Cortex of kidney (tissue), 1 donor: ENCODE measurements at places on chromosomes 5 and 9.

DNA sequence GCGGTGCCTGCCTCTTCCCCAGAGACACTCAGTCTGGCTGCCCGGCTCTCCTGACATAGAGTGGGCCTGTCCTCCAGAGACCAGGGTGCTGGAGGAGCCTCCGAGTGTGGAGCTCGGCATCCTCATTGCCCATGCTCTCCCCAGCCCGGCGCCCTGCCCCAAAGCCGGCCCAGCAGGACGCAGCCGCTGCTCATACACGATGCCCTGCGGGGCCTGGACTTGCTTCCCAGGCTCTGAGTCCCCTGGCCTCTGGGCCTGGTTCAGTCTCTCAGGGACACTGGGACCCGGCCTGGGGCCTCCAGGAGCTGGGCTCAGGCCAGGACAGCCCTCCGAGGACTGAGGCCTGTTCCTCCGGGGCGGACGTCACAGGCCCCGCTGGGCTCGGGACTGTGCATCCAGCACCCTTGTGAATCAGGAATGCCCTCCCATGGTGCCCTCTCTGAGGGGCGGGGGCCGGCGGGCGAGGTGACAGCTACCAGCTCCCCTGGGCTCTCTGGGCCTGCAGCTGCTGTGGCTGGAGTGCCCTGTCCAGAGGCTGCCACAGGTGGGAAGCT lies 23.2 kb downstream of the TPPP start:
- no peak for DNase-seq

DNA sequence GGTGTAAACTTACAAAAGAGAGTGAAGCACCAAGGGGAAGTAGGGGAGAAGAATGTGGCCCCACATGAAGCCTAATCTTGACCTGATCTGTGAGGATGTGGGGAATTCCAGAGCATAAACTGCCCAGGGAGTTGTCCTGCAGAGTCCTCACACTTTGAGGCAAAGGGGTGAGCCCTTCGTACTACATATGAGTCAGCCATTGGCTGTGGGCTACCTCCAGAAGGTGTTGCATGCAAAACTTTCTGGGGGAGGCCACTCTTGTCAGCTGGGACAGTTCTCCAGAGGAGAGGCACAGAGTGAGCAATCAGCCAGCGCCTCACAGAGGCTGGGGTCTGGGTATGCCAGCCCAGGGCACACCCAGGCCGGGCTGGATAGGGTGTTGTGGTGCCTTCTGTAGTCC lies 98.1 kb upstream of the NMUR2 start:
- no peak for DNase-seq

DNA sequence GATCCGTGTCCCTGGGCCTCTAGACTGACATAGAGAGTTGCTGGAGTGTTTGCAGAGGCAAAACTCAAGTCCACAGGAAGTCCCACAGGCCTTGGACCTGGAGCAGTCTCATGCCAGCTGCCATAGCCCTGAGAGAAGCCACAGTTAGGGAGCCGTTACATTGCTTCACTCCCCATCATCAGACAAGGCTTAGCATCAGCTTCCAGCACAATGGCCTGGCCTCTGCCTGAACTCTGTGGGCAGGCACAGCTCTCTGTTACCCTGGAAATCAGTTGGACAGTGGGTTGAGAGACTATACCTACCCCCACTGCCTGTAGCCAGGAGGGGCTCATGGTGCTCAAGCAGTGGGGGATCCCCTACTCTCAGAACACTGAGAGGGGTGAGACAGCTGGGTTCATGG lies 16.2 kb upstream of the C9orf72 start:
- no peak for DNase-seq

DNA sequence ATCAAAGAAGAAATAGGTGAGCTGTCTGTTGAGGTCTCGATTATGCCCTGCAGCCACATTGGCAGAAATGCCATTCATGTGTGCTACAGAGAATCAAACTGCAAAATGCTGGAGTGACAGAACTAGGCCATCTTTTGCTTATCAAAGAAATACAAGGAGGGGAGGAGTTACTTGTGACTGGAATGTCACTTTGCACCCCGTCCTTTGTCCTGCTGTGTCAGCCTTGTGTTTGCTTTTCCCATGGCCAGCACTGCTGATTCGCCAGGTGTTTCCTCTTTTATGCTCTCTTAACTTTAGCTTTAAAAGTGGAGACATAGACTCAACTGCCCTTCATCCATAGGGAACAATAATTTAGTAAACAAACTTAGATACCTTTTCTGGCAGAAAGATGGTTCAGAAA lies 54.3 kb downstream of the SLC46A2 start:
- DNase-seq: no peak

DNA sequence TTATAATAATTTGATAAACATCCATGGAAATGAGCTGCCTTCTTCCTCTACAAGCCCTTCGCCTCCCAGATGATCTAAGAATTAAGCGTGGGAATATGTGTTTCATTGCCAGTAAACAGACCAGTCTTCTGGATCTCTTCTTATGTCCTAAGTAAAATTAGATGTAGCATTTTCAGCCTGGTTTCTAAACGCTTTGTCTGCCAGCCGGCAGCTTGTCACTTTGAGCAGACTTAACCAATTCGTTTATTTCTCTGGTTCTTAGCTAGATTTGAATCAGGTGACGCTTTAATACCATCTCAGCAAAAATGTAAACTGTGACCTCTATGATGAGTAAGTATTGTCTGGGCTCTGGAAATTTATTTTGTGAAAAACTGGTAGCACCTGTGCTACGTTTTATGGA lies 380.6 kb upstream of the NUDT12 start:
- DNase-seq: no peak

- DNase-seq: no peak
Measured at GRCh38 chr5:88769165-88769564, 113.8 kb downstream of the MEF2C start.

DNA sequence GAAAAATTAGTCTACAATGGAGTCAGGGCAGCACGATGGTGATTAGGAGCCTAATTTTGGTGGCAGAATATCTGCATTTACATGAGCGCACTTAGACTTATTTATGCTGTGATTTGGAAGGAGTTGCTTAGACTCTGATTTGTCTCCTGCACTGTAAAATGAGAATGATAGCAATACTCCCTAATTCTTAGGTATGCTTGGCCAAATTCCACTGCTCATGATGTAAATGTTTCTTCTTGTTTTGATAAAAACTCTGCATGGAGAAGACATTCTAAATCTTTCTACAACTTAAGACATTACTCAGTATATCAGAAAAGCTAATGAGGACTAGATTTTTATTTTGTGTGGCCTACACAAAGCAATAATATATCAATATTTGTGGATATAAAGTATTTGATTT lies 205.4 kb downstream of the CDH18 start:
- no peak for DNase-seq

GRCh38 chr5:68086857-68087256 lies 128.7 kb upstream of the PIK3R1 start:
- DNase-seq: no peak

DNA sequence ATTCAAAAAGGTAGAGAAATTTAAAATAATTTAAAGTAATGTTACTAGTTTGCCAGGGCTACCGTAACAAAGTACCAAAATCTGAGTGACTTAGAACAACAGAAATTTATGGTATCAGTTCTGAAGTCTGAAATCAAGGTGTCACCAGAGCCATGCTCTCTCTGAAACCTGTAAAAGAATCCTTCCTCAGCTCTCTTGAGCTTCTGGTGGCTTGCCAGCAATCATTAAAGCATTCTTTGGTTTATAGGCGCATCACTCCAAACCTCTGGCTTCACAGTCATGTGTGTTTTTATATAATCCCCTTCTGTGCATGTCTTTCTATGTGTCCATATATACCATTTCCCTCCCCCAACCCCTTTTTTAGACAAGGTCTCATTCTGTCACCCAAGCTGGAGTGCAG lies 220.3 kb downstream of the COX7C start:
- no peak for DNase-seq

- no peak for DNase-seq
Measured at GRCh38 chr5:39470811-39471210, 46.0 kb upstream of the DAB2 start.

DNA sequence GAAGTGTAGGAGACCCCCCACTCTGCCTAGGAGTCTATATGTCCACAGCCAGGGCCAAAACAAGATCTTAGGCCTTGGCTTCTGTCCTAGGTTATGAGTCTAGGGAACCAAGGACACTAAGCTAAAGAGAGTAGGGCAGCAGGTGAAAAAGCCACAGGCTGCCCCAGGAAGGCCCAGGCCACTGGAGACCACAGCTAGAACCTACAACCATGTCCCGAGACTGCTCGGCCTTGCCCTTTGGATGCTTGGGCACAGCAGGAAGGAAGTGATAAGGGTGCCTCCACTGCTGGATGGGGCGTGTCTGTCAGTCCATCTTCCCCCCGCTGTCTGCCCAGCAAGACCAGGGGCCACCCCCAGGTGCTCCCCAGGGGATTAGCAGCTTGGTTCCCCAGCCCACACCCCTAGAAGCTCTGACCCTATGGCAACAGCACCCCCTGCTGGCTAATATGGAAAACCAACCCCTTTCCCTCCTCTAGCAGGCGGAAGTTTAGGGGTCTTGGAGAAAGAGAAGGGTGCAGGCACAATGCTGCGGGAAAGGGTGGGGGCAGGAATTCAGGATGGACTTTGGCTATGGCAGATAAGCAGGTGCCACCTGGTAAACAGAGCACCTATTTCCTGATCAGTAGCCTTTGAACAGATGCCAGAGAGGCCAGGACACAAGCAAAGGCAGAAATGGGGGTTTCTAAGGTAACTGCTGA lies 10.5 kb upstream of the IRF1 start:
- no peak for DNase-seq

- DNase-seq: no peak
Measured at GRCh38 chr9:69174616-69175463, 763 bp downstream of the TJP2 start.

GRCh38 chr5:158394102-158394501 lies 535.2 kb upstream of the CLINT1 start:
- no peak for DNase-seq

- no peak for DNase-seq
Measured at GRCh38 chr5:123364441-123365155, 58.6 kb downstream of the CEP120 start.

DNA sequence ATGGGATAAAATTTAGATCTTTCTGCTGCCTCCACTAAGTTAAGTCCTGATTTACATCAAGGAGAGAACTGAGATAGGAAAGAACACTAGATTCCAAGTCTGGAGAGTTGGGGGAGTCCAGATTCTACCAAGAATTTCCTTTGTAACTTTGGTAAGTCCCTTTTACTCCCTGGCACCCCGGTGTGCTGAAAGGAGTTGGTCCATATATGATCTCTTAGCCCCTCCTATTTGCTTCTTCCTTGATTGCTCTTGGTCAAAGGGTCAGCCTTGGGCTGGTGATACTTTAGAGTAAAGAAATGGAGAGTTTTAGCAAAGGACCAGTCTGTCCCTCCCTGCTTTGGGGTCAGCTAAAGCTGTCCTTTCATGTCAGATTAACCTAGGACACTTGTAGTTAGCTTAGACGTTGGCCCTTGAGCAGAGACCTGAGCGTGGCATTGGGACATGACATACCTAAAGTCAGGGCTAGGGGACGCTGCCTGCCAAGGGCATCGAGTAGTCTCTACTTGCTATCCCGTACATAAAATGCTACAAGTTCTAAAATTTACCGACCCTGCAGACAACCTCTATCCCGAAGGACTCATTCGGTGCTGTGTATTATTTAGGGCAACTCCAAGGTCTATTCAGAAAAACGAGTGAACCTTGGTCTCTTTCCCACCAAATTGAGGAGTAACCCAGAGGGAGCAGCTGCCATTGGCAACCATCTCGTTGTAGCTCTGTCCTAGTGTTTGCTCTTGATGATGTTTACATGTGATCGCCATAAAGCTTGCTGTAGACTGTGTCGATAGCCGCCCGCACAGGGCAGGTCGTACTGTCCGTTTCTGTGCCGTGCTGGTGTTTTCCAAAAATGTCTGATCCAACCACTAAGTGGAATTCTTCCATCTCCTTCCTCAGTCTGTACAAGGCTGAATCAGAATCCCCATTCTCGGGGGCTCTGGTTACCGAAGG lies 94.4 kb downstream of the PDE6A start:
- DNase-seq: no peak

DNA sequence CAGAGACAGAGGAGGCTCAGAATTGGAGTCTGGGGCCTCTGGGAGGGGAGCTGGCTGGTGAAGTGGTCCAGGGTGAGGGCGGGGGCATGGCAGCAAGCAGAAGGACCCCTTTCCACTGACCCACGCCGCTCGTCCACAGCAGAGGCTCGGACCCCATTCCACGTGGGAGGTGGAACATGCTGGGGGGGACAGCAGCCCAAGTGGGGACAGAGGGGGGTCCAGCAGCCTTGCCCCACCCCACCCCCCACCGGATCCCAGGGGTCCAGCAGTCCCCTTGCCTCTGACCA lies 25.4 kb upstream of the NKD2 start:
- DNase-seq: no peak

DNA sequence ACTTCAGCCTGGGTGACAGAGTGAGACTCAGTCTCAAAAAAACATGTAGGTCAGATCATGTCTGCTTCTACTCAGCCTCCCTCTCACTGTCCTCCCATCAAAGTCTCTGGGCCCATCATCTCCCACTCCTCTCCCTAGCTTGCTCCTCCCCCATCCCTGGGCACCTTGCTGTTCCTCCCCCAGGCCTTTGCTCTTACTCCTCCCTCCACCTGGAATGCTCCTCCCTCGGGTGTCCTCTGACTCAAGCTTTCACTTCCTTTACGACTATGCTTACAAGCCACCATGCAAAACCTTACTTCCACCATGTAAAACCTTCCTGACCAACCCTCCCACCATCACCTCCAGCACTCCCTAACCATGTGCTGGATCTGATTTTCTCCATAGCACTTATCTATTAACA lies 51.5 kb downstream of the MTMR12 start:
- no peak for DNase-seq

GRCh38 chr5:73399775-73400174 lies 48.8 kb downstream of the FOXD1 start:
- DNase-seq: no peak

- DNase-seq: no peak
Measured at GRCh38 chr9:116942593-116943061, 255.5 kb downstream of the TRIM32 start.

GRCh38 chr9:87889882-87890252 lies 7.2 kb downstream of the SPATA31E1 start:
- no peak for DNase-seq

DNA sequence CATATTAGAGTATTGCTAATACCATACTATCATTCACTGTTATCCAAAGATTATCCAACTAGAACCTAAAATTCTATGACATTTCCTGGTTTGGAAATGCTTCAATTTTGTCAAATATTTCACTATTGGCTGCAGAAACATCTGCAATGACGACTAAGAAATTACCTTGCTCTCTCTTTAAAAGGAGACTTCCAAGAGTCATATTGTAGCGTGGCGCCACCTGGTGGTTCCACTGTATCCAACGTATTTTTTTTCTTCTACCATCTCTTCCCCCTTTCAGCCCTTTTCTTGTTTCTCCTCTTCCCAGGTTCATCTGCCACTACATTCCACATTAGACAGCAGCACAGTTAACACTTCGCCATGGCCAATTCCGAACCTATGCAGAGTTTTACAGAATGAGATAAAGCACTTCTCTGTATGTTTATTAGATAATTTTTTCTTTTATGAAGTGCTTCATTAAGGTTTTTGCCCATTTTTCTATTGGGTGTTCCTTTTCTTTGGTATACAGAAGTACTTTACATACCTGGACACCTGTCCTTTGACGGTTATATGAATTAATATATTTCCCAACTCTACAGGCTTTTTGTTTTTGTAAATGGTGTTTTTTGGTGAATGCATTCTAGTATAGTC lies 153.5 kb downstream of the CDC42SE2 start:
- DNase-seq: no peak
